Left cardiac atrium (tissue), 4 donors: ENCODE measurements at places on chromosomes 16 and 17. TPM values are rescaled to one million over a fixed set of nuclear protein-coding genes. Genes with fewer than 3 reads are reported as not detected.

Gene DECR2
- total RNA-seq = 8.9 TPM

Gene FGF11
- 24.6 TPM for total RNA-seq

Gene TXNL4B
- total RNA-seq = 6.5 TPM

Gene HOXB1
- total RNA-seq = not detected

Gene TBC1D28
- not detected for total RNA-seq

Gene OR3A3
- total RNA-seq = not detected

Gene SAMD14
- total RNA-seq = 2.1 TPM

Gene EPX
- not detected for total RNA-seq

- DNase-seq = no peak
Observed at GRCh38 chr17:76553178-76553908, 13.5 kb downstream of the PRCD start.

DNA sequence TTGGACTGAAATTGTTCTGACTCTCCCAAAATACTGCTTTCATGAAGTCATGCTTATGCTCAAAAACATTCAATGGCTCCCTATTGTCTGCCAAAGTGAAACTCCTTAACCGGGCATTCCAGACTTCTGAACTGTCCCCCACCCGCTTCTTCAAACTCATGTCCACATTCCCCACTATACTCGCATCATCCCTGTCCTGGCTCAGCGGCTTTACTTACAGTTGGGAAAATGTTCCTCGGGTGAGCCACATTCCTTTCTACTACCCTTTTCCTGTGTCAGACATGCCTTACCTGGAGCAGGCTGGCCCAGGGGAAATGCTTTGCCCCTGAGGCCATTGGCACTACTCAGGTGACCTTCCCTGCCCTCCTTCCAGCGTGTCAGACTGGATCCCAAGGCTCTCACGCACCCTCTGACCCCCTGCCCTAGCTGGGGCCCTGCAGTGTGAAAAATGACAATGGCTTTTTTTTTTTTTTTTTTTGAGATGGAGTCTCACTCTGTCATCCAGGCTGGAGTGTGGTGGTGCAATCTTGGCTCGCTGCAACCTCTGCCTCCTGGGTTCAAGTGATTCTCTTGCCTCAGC lies 5.3 kb downstream of the CYGB start:
- no peak for DNase-seq

DNA sequence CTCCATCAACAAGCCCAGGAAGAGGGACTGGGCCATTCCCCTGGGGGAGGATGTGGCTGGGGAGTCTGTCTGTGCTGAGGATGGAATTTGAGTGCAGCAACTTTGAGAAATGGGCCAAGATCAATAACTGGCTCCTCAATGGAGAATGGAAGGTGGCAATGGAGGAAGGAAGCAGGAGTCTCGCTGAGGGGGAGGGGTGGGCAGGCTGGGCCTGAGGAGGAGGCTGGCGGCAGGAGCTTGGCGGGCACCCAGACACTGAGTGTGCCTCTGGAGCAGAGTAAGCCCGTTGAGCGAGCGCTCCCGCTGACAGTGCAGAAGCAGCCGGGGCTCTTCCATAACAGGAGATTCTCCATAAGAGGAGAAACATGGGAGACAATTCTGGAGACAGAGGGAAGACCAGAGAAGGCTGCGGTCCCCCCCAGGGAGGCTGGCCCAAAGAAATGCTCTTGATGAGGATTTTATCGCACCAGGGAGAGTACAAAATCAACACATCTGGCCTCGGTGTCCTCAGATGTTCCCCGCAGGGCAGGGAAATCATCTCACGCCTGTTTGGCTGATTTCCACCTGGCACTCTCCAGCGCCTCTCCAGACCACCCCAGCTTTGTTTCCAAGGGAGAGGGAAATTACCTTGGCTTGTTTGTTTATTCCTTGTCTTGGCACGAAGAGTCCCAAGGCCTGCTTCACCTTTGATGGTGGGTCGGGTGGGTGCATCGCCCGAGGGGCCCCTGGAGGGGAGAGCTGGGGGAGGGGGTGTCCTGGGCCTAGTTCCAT lies 2.8 kb upstream of the MMP15 start:
- peak; percentile 87 for DNase-seq

- no peak for DNase-seq
Observed at GRCh38 chr17:35907691-35908090, 22.9 kb downstream of the RDM1 start.

DNA sequence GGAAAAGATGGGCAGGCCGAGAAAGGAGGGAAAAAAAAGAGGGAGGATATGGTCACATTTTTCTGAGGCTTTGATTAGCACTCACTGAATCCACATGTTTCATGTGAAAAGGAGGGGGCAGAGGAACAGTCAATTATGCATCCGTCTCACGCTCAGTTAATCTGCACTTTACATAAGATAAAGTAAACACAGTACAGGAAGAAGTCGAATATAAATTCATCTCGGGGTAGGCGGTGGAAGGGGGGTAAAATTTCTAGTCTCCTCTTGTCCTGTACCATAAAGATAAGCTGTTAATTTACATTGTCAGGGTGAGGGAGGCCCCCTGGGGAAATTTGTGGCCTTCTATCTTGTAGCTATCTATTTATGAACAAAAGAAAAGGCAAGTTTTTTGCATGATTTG lies 73.1 kb upstream of the CES5A start:
- DNase-seq = no peak

GRCh38 chr17:7843257-7843535 lies 9.2 kb downstream of the KDM6B start:
- DNase-seq = no peak

GRCh38 chr17:10754861-10755591 lies 25.2 kb upstream of the TMEM220 start:
- DNase-seq = no peak

- DNase-seq = no peak
Observed at GRCh38 chr16:15493466-15494180, 59.2 kb downstream of the BMERB1 start.

DNA sequence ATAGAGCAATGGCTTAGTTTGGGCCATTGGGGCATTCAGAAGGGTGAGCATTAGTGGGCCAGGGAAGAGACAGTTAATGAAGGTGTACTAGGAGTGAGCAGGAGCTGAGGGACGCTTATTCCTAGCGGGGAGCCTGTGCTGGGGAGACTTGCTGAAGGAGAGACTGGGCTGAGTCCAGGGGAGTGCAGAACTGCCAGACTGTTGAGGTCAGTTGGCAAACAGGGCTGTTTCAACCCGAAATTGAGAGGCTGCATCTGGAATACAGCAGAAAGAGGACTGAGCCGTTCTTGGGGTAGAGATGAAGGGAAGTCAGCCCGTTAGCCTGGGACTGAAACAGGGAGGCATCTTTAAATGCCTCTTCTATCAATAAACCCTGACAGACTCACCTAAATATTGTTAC lies 33.2 kb downstream of the MAP2K6 start:
- DNase-seq = peak; percentile 40
